MM.1S (cell line): ENCODE measurements at places on chromosomes 12 and 14.
A peak's percentile ranks its signal among the peaks of the same experiment; 100 is the strongest.

DNA sequence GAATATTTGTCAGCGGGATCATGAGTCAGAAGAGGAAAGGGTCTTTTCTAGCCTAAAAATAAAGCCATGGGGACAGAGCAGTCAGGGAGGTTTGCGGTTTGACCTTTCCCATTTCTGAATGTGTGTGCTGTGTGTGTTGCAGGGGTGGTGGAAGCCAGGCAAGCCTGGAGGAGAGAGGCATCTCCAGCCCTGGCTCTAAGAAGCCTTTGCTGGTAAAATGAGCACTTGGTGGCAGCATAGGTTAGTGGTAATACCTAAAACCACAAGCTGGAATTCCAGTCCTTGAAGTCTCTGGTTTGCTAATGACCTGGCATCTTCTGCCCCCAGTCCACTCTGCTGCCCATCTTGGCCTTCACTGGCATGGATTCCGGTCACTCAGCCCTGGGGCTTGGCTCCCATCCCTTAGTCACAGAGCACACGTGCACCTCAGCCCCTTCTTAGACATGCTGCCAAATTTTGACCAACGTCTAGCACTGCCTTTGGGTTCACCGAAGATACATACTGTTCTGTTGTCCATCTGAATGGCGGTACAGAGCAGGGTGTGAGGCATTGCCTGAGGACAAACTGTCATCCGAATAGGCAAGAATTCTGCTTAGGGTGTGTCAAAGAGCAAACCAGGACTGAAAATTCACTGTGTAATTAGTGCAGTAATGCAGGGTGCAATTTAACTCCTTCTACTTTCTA lies 52.7 kb downstream of the KCNA5 start:
- H3K27ac ChIP-seq = no peak overlapping the region
- no peaks in the 10 kb centered on the region for H3K27me3 ChIP-seq
- no peaks in the 10 kb centered on the region for H3K4me1 ChIP-seq
- no peaks in the 10 kb centered on the region for H3K36me3 ChIP-seq
- no peak overlapping the region for H3K4me3 ChIP-seq
- no peak for DNase-seq

DNA sequence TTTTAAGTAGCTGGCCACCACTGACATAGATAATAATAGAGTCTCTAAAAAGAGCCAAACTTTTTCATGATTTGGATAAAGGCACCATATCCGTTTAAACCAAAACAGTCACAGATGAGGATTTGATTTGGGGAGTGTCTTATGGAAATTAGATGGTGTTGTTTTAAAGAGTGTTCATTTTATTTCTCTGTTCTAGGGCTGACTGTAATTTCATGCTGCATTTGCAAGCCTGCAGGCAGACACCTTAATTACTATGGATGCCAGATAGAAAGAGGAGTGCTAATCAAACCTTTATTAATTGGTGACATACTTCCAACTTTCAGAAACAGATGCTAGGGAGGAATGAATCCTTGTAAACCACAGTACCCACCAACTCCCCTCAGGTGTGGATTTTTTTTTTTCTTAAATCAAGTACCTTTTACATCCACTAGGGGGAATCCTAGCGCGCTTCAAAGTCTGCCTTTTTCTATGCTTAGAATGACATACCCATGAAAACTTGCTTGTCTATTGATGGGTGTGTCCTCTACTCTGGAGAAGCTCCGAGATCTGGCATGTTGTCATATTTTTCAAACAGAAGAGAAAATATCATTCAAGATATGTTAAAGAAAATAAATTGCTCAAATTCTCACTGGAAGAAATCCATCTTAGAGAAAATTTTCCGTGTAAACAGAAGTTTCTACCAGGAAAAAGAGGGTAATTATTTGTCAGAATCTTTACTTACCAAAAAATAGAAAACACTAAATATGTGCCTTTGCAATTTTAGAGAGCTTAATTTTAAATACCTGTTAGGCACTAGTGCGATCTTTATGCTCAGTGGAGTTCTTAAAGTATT lies 14.2 kb upstream of the PLXNC1 start:
- H3K4me3 ChIP-seq = no peak overlapping the region
- no peaks in the 10 kb centered on the region for H3K4me1 ChIP-seq
- no peak overlapping the region for H3K27ac ChIP-seq
- H3K36me3 ChIP-seq = no peaks in the 10 kb centered on the region

- H3K36me3 ChIP-seq = no peaks in the 10 kb centered on the region
- no peak for DNase-seq
- no peak overlapping the region for H3K4me3 ChIP-seq
- H3K27ac ChIP-seq = no peak overlapping the region
- H3K27me3 ChIP-seq = no peaks in the 10 kb centered on the region
- H3K4me1 ChIP-seq = no peaks in the 10 kb centered on the region
Observed at GRCh38 chr12:92634730-92635129, 68.1 kb upstream of the PLEKHG7 start.

- H3K27ac ChIP-seq = no peak overlapping the region
- no peak for DNase-seq
- no peaks in the 10 kb centered on the region for H3K27me3 ChIP-seq
- H3K4me3 ChIP-seq = no peak overlapping the region
- H3K36me3 ChIP-seq = no peaks in the 10 kb centered on the region
Observed at GRCh38 chr12:90833228-90833627, 121.7 kb downstream of the CCER1 start.

DNA sequence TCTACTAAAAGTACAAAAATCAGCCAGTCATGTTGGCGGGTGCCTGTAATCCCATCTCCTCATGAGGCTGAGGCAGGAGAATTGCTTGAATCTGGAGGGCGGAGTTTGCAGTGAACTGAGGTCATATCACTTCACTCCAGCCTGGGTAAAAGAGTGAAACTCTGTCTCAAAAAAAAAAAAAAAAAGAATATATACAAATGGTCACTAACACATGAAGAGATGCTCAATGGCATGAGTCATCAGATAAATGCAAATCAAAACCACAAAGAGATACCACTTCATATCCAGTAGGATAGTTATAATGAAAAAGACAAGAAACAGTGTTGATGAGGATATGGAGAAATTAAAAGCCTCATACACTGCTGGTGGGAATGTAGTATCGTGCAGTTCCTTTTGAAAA lies 33.6 kb upstream of the METAP2 start:
- DNase-seq = no peak
- no peak overlapping the region for H3K27ac ChIP-seq
- H3K4me3 ChIP-seq = no peak overlapping the region
- H3K36me3 ChIP-seq = no peaks in the 10 kb centered on the region

GRCh38 chr12:30106204-30106965 lies 322.6 kb upstream of the TMTC1 start:
- no peaks in the 10 kb centered on the region for H3K36me3 ChIP-seq
- no peak for DNase-seq
- no peak overlapping the region for H3K4me3 ChIP-seq
- no peaks in the 10 kb centered on the region for H3K4me1 ChIP-seq
- no peak overlapping the region for H3K27ac ChIP-seq
- H3K27me3 ChIP-seq = no peaks in the 10 kb centered on the region

GRCh38 chr12:123056053-123056452 lies 75.6 kb downstream of the ARL6IP4 start:
- no peaks in the 10 kb centered on the region for H3K4me1 ChIP-seq
- no peaks in the 10 kb centered on the region for H3K36me3 ChIP-seq
- H3K27ac ChIP-seq = no peak overlapping the region
- no peak overlapping the region for H3K4me3 ChIP-seq

- 0 out of 2 replicates have a peak overlapping the region, but pooled peaks have one; percentile 44 for H3K4me3 ChIP-seq
- H3K27ac ChIP-seq = peak overlapping the region; percentile 94; the same call in 1 of the 2 replicates
- DNase-seq = no peak
- H3K4me1 ChIP-seq = peaks cover 70% of the 10 kb centered on the region
Observed at GRCh38 chr14:91394105-91395081, 23.2 kb downstream of the CCDC88C start.

- H3K36me3 ChIP-seq = no peaks in the 10 kb centered on the region
- H3K4me1 ChIP-seq = no peaks in the 10 kb centered on the region
- H3K4me3 ChIP-seq = no peak overlapping the region
- no peak overlapping the region for H3K27ac ChIP-seq
- no peak for DNase-seq
Observed at GRCh38 chr12:109284392-109284791, 24.7 kb downstream of the FOXN4 start.
